ENCODE measurements at places on chromosomes 16 and 17. TPM values are rescaled to one million over a fixed set of nuclear protein-coding genes. Genes with fewer than 3 reads are reported as not detected.

- no peaks in the 10 kb centered on the region for H3K36me3 ChIP-seq
- H3K27ac ChIP-seq: no peak overlapping the region
- no peak for DNase-seq
- no peaks in the 10 kb centered on the region for H3K4me1 ChIP-seq
- H3K4me3 ChIP-seq: no peak overlapping the region
These were observed 27.8 kb downstream of the SBK1 start for GRCh38 chr16:28320023-28320561.

- H3K27me3 ChIP-seq: peaks cover 19% of the 10 kb centered on the region
- H3K27ac ChIP-seq: no peak overlapping the region
- H3K4me1 ChIP-seq: no peaks in the 10 kb centered on the region
- no peak overlapping the region for H3K4me3 ChIP-seq
- H3K36me3 ChIP-seq: peaks cover 23% of the 10 kb centered on the region
These were observed 8.6 kb downstream of the CHMP6 start for GRCh38 chr17:81000334-81000630.

The CBFA2T3 gene
- 0.21 TPM for total RNA-seq

The MYH8 gene
- not detected for total RNA-seq

The TMEM100 gene
- total RNA-seq: 0.85 TPM
